RKO (cell line): ENCODE measurements at places on chromosomes 6 and 20.
A peak's percentile ranks its signal among the peaks of the same experiment; 100 is the strongest.

- no peak for DNase-seq
These were observed 78.9 kb upstream of the SCP2D1 start for GRCh38 chr20:18734525-18735189.

DNA sequence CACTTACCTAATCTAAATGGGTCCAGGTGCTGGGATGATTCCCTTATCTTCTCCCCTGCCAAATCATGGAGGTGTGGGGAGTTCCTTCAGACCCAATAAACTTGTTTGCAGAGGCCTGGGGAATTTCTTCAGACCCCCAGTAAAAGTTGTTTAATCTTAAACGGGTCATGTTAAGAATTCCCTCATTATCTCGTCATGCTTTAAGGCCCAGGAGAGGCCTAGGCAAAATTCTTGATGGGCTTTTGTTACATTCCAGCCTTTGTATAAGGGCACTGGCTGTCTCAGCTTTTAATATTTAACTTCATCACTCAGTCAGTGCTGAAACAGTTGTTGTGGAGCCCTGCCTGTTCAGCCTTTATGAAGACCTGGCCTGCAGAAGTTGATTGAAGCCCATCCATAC lies 11.0 kb upstream of the SLC35B3 start:
- DNase-seq: no peak

GRCh38 chr6:117512987-117513573 lies 30.6 kb downstream of the DCBLD1 start:
- no peak for DNase-seq

DNA sequence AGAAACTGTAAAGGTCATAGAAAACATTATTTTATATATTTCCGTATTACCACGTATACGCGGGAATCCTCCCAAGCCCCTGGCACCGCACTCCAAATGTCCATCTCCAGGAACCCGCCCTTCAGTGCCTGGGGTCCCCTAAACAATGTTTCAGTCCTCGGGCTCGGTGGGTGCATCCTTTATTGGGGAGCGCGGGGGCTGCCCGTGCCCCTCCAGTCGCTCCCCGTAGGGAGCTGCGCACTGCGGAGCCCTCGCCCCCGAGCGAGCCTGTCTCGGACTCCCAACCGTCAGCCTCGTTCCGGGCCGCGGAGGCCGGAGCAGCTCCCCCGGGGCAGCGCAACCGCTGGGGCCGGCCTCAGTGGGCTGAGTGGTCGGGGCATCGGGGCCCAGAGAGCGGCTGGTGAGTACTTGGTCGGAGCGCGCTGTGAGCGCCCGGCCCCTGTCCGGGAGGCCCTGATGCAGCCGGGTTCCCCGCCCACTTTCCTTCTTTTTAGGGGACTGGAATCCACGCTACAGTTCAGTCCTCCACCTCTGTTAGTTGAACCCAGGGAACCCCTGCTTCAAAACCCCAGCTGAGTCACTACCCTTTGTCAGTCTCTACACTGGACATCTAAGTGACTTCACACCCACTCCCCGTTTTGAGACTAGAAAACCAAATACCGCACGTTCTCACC lies at the start of gene DNAH8:
Gene DNAH8 (plus strand): TSS at position 296 of the 674 bp plus-strand sequence. CDS start 7,499 bp downstream, outside the sequence.
- no peak for DNase-seq

DNA sequence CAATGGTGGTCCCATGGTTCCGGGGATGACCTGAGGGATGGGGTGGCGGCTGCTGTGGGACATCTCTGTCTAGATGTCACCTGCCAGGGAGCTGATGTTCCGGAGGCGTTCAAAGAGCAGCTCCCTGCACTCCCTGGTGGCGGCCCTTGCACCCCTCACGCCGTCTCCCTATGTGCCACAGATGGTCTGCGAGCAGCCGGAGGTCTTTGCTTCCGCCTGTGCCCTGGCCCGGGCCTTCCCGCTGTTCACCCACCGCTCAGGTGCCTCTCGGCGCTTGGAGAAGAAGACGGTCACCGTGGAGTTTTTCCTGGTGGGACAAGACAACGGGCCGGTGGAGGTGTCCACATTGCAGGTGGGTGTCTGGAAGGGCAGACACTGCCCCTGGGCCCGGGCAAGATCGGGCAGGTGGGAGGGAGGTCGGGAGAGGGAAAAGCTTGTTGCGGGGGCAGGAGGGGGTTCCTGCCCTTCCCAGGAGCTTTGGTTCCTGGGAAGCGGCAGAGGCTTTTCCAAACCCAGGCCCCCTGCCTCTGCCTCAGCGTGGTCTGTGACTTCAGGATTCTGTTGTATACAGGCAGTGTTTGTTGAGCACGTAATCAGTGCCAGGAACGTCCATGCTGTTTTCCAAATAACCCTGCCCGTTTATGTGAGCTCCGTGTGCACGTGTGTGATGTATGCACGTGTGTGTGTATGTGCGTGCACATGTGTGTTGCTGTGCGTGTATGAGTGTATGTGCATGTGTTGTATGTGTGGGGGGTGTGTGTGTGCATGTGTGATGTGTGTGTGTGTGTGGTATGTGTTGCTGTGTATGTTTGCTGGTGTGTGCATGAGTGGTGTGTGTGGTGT lies 1.9 kb downstream of the NPEPL1 start:
- DNase-seq: no peak

- DNase-seq: no peak
These were observed 41.1 kb downstream of the TOX2 start for GRCh38 chr20:43955750-43956191.

DNA sequence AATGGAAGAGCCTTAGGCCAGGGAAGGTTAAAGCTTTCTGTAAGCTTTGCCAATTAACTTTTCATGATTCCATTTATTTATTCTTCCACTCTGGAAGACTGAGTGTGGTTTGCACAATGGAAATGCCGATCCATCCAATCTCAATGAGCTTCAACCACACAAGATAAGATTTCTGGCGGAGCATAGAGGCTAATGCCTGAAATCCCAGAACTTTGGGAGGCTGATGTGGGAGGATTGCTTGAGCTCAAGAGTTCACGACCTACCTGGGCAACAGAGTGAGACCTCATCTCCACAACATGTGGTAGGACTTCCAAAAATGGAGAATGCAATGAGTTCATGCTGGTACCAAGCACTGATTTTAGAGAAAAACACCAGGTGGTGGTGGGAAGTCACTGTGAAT lies 6.2 kb downstream of the ENPP1 start:
- DNase-seq: no peak

DNA sequence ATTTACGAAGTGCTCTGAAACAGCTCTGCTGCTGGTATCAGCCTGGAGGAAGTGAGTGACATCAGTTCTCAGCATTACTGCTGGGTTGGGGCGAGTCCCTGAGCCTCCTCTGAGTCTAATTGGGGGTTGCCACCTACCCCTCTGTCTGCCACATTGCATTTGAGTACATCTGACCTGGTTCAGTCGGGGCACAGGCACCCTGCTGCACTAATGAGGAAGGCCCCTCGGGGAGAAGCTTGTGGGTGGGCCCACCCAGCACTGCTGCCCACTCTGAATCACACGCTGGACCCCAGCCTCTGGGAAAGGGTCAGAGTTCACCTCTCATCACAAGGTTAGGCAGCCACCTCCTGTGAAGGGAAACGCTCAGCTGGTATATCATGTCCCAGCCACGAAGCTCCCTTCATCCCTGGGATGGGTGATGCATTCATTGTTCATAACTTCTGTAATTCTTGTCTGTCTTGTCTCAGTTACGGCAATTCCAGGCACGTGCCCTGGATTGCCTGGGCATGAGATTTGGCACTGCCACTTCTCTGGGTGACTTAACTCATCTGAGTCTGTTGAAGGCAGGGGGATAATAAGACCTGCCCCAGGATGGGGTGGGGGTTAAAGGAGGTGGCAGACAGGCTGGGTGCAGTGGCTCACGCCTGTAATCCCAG lies 13.3 kb downstream of the DNMT3B start:
- no peak for DNase-seq

DNA sequence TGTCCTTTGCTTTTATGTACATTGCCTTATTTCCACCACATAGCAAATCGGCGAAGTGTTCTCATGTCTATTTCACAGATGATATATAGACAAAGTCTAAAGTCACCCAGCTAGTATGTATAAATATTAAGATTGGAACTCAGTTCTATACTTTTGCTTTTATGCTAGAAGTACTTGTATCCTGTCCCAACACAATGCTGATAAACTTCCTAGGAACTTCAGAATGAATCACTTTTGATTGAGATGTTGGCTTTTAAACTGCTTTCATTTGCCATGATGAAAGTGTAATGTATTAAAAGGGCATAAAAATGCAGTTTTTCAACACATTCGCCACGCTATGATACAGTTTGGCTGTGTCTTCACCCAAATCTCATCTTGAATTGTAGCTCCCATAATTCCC lies 50.8 kb downstream of the GCLC start:
- DNase-seq: no peak

DNA sequence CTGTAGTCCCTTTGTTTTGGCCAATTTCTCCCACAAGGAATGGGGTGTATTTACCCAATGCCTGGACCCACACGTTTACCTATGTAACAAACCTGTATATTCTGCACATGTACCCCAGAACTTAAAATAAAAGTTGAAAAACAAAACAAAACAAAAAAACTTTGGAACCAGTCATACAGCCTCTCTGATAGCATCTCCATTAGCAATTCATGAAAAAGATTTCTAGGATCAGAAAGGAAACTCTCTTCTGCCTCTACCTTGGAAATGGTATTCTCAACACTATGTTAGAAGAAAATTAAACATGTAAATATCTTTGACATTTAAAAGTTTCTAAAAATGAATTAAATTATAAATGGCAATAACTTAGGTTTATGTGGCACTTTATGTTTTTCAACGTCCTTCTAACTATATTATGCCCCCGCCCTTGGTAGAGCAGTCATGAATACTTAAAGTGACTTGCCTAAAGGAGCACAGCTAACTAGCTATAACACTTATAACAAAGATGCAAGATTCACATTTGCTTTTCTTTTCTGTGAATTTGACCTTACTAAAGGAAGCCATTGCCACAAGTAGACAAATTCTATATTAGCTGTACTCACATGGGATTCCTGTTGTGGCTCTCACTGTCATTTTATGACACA lies 147.5 kb upstream of the FKBP1C start:
- no peak for DNase-seq

GRCh38 chr6:106411643-106412200 lies 51.2 kb downstream of the CRYBG1 start:
- DNase-seq: no peak

- DNase-seq: peak; percentile 84
These were observed 61.2 kb downstream of the C6orf52 start for GRCh38 chr6:10633216-10633615.

DNA sequence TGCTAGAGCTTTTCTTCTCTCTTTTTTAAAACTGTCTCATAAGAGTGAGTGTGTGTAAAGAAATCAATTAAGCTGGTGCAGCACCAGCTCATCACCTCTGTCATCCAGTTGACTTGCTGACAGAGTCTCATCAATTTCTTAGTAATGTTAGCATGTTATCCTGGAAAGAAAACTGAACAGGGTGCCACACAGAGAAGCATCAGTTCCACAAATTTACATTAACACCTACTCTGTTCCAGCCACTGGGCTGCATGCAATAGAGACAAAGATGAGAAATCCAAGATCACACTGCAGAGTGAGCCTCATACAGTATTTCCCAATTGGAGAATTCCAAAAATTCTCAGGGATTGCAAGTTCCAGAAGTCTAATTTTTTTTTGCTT lies 207.0 kb upstream of the CITED2 start:
- DNase-seq: no peak

DNA sequence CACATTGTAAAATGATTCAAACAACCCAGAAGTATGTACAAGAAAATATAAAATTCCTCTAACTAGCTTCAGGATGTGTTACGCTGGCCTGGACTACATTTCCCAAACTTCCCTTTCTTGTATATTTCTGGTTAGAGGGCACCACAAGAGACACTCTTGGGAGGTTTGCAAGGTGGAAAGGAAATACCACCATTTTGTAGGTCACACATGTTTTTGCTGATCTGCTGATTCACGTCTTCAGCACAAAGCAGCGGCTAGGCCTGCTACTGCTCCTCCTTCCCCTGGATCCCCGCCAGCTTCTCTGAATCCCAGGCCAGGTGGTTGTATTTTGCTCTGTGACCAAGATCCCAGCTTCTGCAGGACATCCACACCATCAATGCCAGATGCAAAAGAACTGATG lies 104.2 kb downstream of the AGPAT4 start:
- DNase-seq: no peak

GRCh38 chr20:3307078-3307477 lies 68.1 kb upstream of the SLC4A11 start:
- no peak for DNase-seq

- DNase-seq: no peak
These were observed 39.9 kb upstream of the PRDM1 start for GRCh38 chr6:106046116-106046853.

DNA sequence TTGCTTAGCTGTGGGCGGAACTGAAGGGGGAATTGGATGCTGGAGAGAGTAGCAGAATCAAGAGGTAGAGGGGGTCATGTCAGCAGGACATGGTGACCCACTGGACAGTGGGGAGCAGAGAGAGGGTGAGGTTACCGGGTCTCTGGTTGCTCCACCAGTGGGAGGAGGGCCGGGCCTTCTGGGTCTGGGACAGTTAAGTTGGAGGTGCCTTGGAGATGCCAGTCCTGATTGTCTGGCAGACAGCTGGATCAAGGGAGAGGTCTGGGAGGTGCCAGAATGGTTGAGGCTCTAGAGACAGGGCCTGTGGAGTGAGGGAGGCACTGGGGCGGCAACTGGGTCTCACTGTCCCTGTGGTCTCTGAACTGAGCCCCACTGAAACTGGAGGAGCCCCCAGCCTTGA lies 24.6 kb downstream of the MANBAL start:
- DNase-seq: no peak

GRCh38 chr6:168247443-168248147 lies 72.0 kb downstream of the DACT2 start:
- no peak for DNase-seq

- no peak for DNase-seq
These were observed 167.6 kb upstream of the GJE1 start for GRCh38 chr6:141965016-141965545.

DNA sequence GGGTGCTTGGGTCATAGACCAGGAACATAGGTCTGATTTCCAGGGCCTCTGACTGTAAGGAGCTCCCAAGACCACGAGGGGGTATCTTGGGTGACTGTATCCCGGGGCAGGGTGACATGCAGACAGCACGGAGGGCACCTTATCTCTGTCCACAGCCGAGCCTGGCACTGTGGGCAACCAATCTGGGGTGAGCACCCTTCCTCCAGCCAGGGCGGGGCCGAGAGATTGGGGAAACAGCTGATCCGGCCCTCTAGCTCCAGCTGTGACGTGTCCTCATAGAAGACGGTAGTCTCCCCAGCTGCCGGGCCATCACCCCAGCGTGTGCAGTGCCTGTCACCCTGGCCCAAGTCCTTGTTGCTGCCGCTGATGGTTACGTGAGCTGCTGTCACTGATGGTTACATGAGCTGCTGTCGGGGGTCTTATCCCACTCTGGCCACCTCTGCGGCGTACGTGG lies 139.6 kb upstream of the RNF24 start:
- no peak for DNase-seq

DNA sequence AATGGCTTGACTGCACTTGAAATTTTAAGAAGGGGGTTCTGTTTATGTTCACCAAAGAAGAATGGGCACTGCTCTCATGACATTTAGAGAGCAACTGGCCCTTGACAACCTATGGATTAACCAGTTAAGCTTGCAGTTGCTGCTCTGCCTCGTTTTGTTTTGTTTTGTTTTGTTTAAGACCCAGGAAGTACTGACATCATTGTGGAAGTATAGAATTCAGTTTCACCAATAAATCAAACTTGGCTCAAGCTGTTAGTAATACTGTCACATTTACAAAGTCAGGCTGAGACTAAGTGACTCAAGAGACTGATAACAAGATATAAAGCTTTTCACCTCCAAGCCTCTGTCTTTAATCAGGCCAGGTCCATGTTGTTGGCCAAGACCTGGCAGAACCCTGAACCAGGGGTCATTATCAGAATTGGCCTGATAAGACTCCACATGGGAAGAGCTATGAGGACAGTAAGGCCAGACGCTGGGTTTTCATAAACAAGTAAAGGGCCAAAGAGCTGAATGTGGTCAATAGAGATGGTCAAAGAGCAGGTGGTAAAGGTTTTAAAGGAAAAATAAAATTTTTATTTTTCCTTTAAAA lies 99.4 kb upstream of the VGLL2 start:
- no peak for DNase-seq
